PC-9 (cell line): ENCODE measurements at places on chromosomes 4 and X.

GRCh38 chrX:118574666-118575065 is 79.1 kb downstream of the DOCK11 start:
- DNase-seq, result no peak

GRCh38 chrX:574251-574650 is 56.3 kb upstream of the SHOX start:
- no peak for DNase-seq

- no peak for DNase-seq
These were observed 125.1 kb upstream of the PSAPL1 start for GRCh38 chr4:7559741-7560395.

- DNase-seq, result no peak
These were observed 255.8 kb downstream of the UNC5C start for GRCh38 chr4:95293014-95293413.

- DNase-seq, result no peak
These were observed 505.4 kb upstream of the AGA start for GRCh38 chr4:177947607-177948006.

- DNase-seq, result no peak
These were observed 31.6 kb downstream of the CDKL5 start for GRCh38 chrX:18457000-18457399.

DNA sequence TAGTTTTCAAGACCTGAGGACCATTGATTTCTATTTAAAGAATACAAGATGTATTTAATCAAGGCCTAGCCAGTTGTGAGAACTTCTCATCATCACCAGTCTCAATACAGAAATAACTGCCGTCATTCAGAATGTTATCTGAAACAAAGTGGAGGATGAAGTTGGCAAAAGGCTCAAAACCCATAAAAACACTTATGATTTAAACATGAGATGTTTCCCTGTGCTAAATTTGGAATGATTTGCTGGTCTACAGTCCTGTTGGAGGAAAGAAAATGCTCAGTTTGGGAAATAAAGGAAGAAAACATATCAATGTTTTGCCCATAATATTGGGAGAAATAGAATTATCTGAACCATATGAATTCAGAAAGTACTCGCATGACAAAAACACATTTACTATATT is 192.2 kb downstream of the ADGRA3 start:
- no peak for DNase-seq

- DNase-seq, result no peak
These were observed 317.7 kb downstream of the NR3C2 start for GRCh38 chr4:148124512-148124911.

DNA sequence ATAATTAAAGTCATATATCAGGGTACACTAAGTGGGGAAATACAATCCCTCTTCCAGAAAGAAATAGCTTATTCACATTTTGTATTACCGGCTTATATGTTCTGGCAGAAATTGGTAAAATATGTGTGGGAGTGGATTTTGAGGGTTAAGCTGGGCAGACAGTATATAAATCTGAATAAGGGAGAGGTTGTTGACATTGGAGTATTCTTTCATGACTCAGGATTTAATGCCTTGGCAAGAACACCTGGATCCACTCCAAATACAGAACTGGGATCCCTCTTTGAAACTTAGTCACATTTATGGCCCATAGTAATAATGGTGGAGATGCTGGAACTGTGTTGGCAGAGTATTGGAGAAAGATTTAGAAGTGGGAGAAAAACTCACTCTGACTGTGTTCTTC is 54.3 kb upstream of the TET2 start:
- DNase-seq, result no peak

GRCh38 chrX:11423362-11423818 is 130.2 kb downstream of the AMELX start:
- no peak for DNase-seq
